H7 (cell line): ENCODE measurements at places on chromosomes 3 and 15.
A peak's percentile ranks its signal among the peaks of the same experiment; 100 is the strongest.

- no peak for DNase-seq
Measured at GRCh38 chr3:44729384-44729910, at the start of gene ZNF501. Gene ZNF501, plus strand, starts transcription at chr3:44729635. Its CDS starts 4,787 bp downstream, at chr3:44734422.

DNA sequence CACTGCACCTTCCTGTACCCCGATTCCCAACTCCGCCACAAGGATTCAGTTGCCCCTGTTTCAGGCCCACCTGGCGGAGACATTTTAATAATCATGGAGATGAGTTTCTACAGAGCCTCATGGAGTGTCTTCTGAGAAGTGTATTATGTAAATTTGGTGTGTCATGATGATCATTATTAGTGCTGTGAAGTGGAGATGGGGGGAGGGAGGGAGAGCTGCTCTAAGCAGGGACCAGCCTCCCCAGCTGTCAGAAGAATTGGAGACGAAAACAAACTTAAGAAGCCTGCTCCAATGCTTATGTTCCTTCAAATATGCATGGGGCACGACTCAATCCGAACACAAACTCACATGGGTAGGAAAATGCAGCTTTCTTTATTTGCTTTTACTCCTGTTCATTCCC is 127.8 kb downstream of the EPHB1 start:
- DNase-seq, result no peak

- no peak for DNase-seq
Measured at GRCh38 chr3:109171479-109171878, 35.0 kb downstream of the C3orf85 start.

GRCh38 chr3:195238586-195239118 is 32.3 kb downstream of the XXYLT1 start:
- peak; percentile 23 for DNase-seq

- no peak for DNase-seq
Measured at GRCh38 chr15:93866948-93867347, 364.4 kb upstream of the MCTP2 start.
